ENCODE measurements at places on chromosomes 7 and 10.

DNA sequence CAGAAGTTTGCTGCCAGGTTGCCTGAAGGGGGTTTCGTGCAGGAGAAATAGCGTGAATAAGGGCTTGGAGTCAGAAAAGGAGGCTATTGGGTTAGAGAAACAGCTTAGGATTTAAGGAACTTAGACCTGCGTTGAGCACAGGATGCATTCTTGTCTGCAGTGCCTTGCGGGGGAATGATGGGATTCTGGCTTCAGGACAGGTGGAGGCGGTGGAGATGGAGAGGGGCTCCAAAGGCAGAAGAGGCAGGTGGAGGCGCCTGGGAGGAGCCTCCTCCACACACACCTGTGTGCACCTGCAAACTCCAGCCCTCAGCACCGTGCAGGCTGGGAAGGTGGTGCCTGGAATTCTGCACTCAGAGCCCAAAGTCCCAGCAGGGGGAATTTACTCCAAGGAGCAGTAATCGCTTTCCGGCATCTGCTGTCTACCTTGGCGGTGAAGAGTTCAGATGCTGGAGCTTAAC is 1.8 kb downstream of the CLIP2 start:
- no peak for DNase-seq

GRCh38 chr7:12821746-12822145 is 134.3 kb downstream of the ARL4A start:
- no peak for DNase-seq

- DNase-seq = no peak
Observed at GRCh38 chr7:95906851-95907250, 134.5 kb downstream of the DYNC1I1 start.

- DNase-seq = no peak
Observed at GRCh38 chr7:105046414-105046813, 32.4 kb downstream of the KMT2E start.

GRCh38 chr7:156999958-157000726 is 10.3 kb downstream of the MNX1 start:
- DNase-seq = peak; percentile 81
